Activated CD4-positive, alpha-beta T cell treated with anti-CD3 and anti-CD28 coated beads for 4 hours (primary cell): ENCODE measurements at places on chromosomes 5 and 9.

GRCh38 chr9:16608906-16609305, 261.6 kb downstream of the BNC2 start:
- no peak for DNase-seq

GRCh38 chr9:135104761-135105160, 17.3 kb downstream of the OLFM1 start:
- DNase-seq = no peak

- peak; percentile 93 for DNase-seq
Observed at GRCh38 chr9:137236238-137236935, 4.7 kb upstream of the TUBB4B start.

DNA sequence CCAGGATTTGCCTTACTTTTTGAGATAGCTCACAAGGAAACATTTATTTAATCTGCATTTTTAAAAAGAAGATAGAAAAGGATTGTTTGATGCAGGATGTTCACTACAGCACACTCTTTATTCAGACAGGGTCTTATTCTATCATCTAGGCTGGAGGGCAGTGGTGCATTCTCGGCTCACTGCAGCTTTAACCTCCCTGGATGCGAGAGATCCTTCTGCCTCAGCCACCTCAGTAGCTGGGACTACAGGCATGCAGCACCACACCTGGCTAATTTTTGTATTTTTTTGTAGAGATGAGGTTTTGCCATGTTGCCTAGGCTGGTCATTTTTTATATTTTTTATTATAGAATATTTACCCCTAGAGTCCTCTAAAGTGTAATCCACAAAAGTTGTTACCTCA, 221.4 kb downstream of the MCTP1 start:
- DNase-seq = no peak

GRCh38 chr9:121784731-121785411, 133.4 kb downstream of the DAB2IP start:
- DNase-seq = no peak

- no peak for DNase-seq
Observed at GRCh38 chr9:75448281-75448680, 360.0 kb downstream of the OSTF1 start.
